T-helper 17 cell (primary cell): ENCODE measurements at places on chromosomes 13 and 19.

DNA sequence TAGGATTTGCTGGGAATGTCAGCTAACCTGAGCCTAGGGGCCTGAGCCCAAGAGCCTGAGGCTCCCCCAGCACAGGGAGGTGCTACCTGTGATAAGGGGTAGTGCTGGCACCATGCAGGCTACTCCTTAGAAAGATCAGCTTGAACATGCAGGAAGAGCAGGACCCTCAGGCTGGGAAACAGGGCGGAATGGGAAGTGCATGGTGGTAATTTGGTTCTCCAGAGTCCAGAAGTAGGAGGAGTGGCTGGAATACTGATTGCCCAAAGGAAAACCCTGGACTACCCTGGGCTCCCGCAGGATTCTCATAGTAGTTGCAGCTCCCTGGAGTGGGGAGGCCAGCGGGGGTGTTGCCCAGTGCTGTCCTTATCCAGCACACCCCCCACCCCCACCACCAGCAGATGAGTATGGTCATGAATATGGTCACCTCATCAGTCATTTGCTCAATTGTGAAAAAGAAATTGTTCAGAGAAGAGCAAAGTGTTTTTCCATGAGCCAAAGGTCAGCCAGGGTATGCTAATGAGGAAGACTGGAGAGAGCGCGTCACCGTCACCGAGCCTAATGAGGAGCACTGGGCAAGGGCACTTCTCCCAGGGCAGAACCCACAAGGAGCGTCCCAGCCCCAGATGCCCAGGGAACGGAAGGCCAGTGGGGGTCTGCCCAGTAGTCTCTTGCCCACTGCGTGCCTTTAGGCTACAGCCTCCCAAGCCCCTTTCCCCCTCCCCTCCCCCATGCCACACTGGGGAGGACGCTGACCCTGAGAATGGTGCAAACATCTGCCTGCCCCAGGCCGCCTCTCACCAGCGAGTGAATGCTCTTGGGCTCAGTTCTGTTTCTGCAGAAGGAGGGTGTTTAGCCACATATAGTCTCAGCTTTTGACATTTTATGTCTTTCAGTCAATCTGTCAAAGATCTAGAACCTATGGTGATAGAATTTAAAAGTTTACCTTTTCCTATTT lies 5.3 kb downstream of the SLC25A15 start:
- H3K4me3 ChIP-seq, result no peak overlapping the region
- peaks cover 12% of the 10 kb centered on the region for H3K4me1 ChIP-seq
- H3K36me3 ChIP-seq, result peaks cover 2% of the 10 kb centered on the region
- DNase-seq, result no peak
- no peak overlapping the region for H3K27ac ChIP-seq

DNA sequence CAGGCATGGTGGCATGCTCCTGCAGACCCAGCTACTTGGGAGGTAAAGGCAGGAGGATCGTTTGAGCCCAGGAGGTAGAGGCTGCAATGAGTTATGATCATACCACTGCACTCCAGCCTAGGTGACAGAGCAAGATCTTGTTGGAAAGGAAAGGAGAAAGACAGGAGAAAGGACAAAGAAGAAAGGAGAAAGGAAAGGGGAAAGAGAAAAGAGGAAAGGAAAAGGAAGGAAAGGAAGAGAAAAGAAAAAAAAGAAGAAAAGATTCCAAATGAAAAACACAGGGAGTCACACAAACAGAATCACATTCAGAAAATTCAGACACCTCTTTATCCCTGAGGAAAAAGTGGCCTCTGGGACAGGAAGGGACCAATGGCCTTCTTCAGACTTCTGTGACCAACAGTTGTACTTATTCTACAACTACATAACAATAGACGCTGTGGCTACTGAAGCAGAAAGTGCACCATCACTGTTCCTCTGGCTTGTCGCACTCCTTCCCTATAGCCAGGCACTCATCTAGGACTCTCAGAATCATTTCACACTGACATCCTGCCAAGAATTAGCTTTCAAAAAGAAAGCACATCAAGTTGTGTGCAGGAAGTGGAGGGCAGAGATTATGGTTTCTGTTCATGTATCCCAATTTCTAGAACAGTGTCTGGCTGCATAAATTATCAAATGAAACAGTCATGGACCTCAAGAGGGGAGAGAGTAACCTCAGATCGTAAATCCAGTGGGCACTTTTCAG lies 5.9 kb downstream of the MTMR6 start:
- peak overlapping the region; percentile 75 for H3K4me3 ChIP-seq
- DNase-seq, result no peak
- no peaks in the 10 kb centered on the region for H3K27me3 ChIP-seq
- H3K36me3 ChIP-seq, result peaks cover 9% of the 10 kb centered on the region

DNA sequence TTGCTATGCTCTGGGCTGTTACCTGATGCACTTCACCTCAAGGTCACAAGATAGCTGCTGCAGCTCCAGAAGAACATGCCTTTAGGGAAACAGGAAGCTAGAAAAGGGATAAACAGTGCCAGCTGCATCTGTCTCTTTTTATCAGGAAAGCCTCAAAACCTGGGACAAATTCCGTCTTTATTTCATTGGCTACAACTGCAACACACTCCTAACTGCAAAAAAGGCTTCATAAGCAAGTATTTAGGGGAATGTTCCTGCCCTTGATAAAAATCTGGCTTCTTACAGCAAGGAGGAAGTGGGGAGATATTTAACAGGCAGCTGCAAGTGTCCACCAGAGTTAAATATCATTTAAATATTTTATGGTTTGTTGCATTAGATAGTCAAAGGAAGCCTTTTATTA lies 34.2 kb upstream of the SERTM1 start:
- no peak overlapping the region for H3K4me3 ChIP-seq
- no peak for DNase-seq
- H3K27ac ChIP-seq, result no peak overlapping the region
- H3K27me3 ChIP-seq, result no peaks in the 10 kb centered on the region
- no peaks in the 10 kb centered on the region for H3K4me1 ChIP-seq
- H3K36me3 ChIP-seq, result no peaks in the 10 kb centered on the region

- peaks cover 24% of the 10 kb centered on the region for H3K4me1 ChIP-seq
- H3K27me3 ChIP-seq, result no peaks in the 10 kb centered on the region
- DNase-seq, result no peak
- H3K36me3 ChIP-seq, result peaks cover 7% of the 10 kb centered on the region
- peak overlapping the region; percentile 95 for H3K4me3 ChIP-seq
- peak overlapping the region; percentile 94 for H3K27ac ChIP-seq
Measured at GRCh38 chr19:40578442-40578908, 1.8 kb downstream of the SHKBP1 start.

- no peak overlapping the region for H3K4me3 ChIP-seq
- no peak overlapping the region for H3K27ac ChIP-seq
- H3K4me1 ChIP-seq, result peaks cover 3% of the 10 kb centered on the region
Measured at GRCh38 chr13:23985060-23985459, 87.8 kb upstream of the C1QTNF9B start.

DNA sequence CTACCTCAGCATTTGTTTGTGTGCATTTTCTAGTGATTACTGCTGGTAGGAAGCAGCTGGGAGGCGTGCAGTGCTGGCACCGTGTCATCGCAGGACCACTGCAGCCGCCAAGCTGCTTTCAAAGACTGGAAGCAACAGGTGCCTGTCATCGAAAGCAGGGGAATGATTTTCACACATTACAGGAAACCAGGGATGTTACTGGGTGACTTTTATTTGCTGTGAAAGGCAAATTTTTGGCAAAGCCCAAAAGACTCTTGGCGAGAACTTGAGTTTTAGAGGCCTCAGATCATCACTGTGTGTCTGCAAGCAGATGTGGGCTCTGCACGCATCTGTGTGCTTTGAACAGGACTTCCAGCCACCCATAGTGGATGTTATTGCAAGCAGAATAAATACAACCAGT lies 176.4 kb downstream of the FLT1 start:
- H3K36me3 ChIP-seq, result no peaks in the 10 kb centered on the region
- H3K4me1 ChIP-seq, result peaks cover 4% of the 10 kb centered on the region
- DNase-seq, result no peak
- H3K4me3 ChIP-seq, result no peak overlapping the region
- H3K27me3 ChIP-seq, result peaks cover 8% of the 10 kb centered on the region
- H3K27ac ChIP-seq, result no peak overlapping the region

DNA sequence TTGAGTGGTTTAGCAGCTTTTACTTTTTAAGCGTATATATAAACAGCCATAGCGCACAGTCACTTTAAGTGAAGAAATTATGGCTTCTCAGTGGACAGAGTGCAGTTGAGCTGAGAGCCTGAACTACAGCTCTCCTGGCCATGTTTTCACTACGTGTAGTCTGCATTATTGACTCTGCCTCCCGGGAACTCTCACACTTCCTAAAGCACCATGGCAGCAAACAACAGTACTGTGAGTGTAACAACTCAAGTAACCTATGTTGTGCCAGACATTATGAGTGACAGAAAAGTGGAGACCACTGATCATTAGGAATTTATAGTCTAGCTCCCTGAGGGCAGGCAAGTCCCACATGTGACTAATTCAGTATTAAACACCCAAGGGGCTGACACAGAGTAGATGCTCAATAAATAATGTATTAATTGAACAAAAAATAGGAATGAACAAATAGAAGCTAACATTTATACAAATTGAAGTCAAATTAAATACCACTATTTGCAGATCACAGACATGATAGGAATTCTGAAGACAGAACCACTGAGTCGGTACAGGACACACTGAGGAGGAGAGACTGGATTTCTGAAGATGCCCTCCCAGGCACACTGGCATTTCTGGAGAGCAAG lies 19.7 kb downstream of the EFNB2 start:
- peaks cover 2% of the 10 kb centered on the region for H3K36me3 ChIP-seq
- no peak overlapping the region for H3K27ac ChIP-seq
- peaks cover 60% of the 10 kb centered on the region for H3K27me3 ChIP-seq
- no peaks in the 10 kb centered on the region for H3K4me1 ChIP-seq

DNA sequence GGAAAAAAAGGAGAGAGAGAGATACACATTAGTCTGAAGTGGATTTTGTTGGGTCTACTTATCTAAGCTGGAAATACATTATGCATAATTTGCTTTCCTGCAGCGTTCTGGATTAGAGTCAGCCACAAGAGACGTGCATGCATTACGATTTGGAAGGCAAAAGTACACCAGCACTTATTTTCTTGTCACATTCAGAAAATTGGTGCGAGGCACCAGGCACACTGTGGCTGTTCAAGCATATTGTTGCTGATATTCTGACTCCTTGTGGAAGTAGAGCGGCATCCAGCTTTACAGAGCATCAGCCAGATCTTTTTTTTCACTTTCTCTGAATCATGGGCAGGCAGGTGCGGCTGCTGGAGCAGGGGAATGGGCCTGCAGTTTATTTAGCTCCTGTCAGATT lies 905.6 kb upstream of the SPRY2 start:
- no peak overlapping the region for H3K27ac ChIP-seq
- no peaks in the 10 kb centered on the region for H3K27me3 ChIP-seq
- no peak overlapping the region for H3K4me3 ChIP-seq
- H3K36me3 ChIP-seq, result no peaks in the 10 kb centered on the region
- no peak for DNase-seq
- no peaks in the 10 kb centered on the region for H3K4me1 ChIP-seq

GRCh38 chr19:39525205-39525604 lies 7.4 kb downstream of the EID2B start:
- no peak overlapping the region for H3K4me3 ChIP-seq
- no peaks in the 10 kb centered on the region for H3K4me1 ChIP-seq
- no peaks in the 10 kb centered on the region for H3K27me3 ChIP-seq

DNA sequence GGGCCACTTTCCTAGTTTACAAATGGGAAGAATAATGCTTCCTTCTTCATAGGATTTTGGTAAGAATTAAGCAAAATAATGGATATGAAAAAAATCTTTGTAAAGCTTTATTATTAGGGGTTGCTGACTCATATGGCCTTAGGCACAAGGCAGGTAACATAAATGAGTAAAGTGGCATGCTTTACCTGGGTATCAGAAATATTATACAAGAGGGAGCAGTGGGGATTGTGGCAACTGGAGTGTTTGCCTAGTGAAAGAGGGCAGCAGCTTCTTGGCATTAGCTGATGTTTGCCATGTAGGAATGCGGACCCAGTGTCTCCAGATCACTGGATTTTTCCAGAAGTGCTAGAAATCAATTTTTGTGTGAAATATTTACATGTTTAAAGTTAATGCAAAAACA lies 19.5 kb downstream of the WDFY2 start:
- H3K36me3 ChIP-seq, result peaks cover 2% of the 10 kb centered on the region
- no peaks in the 10 kb centered on the region for H3K27me3 ChIP-seq
- DNase-seq, result no peak
- H3K4me3 ChIP-seq, result no peak overlapping the region
